CD4-positive, CD25-positive, alpha-beta regulatory T cell (primary cell): ENCODE measurements at places on chromosomes 7 and 10. TPM values are rescaled to one million over a fixed set of nuclear protein-coding genes. Genes with fewer than 3 reads are reported as not detected.

Gene FKBP6
- total RNA-seq: not detected

Gene SLC26A5
- total RNA-seq: not detected

GRCh38 chr7:136652635-136653370 lies 215.6 kb upstream of the CHRM2 start:
- H3K27me3 ChIP-seq: no peaks in the 10 kb centered on the region
- no peak overlapping the region for H3K4me3 ChIP-seq
- no peak overlapping the region for H3K27ac ChIP-seq

DNA sequence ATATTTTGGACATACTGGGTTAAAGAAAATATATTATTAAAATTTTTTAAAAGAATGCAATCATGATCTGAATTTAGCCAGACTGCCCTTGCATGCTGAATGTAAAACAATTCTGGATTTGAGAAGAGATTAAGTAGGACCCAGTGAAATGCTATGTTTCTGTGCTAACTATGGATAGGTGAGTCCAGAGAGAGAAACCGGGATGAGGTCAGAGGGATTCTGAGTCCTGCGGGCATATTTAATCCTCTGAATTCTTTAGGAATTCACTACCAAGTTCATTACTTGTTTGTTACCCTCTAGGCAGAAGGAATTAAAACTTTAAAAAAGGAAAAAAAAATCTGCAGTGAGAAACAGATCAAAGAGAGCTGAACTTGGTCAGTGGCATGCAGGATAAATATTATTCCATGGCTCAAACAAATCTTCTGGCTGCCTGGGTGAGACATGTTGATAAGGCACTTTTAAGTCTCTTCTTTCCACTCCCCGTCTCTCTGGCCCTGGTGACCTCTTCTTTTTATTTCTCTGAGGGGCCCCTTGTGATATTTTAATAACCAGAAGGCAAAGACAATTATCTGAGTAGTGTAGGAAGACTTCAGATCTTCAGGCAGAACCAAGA lies 50.2 kb upstream of the LYZL1 start:
- H3K4me3 ChIP-seq: no peak overlapping the region
- DNase-seq: no peak
- no peaks in the 10 kb centered on the region for H3K4me1 ChIP-seq
- H3K27me3 ChIP-seq: no peaks in the 10 kb centered on the region

GRCh38 chr10:38007551-38007950 lies 2.9 kb upstream of the ZNF33A start:
- peaks cover 4% of the 10 kb centered on the region for H3K36me3 ChIP-seq
- no peak overlapping the region for H3K4me3 ChIP-seq
- H3K27me3 ChIP-seq: no peaks in the 10 kb centered on the region
- peaks cover 19% of the 10 kb centered on the region for H3K4me1 ChIP-seq
- DNase-seq: no peak

DNA sequence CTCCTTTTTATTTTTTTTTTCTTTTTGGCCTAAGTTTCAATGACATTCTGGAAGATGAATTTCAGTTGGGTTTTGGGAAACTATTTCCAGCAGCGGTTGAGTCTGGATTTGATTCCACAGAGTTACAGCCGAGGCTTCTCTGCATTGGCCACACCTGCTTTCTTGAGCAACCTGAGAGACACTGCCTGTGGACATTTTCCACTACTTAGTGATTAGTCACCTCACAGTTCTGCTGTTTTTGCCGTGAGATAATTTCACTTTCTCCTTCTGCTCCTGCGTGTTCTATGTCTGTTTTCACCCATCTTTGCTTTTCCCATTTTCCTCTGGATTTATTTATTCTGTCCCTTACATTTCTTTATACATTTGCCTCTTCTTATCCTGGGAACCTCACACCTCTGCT lies 243.0 kb downstream of the BICC1 start:
- no peak overlapping the region for H3K4me3 ChIP-seq
- no peak overlapping the region for H3K27ac ChIP-seq
- no peaks in the 10 kb centered on the region for H3K27me3 ChIP-seq
- DNase-seq: no peak
